ENCODE measurements at places on chromosomes 16 and 17.

DNA sequence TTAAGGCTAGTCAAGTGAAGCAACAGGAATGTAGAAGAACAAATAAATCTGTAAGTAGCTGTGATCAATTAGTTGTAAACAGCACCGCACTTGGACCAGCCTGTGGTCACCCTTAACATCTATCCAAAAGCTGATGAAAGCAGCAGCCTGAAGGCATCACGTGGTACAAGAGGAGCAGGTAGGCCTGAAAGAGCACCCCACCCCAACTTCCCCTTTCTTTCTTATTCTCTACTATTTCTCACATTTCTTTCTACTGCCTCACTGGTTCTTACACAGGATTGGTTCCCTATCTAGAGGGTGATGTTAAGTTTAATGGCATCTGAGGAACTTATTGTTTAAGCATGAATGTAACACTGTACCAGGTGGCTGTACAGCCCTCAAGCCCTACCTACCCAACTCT, 42.6 kb upstream of the CLEC18B start:
- no peak for DNase-seq

GRCh38 chr16:83004868-83005652, 378.3 kb downstream of the CDH13 start:
- no peak for DNase-seq

DNA sequence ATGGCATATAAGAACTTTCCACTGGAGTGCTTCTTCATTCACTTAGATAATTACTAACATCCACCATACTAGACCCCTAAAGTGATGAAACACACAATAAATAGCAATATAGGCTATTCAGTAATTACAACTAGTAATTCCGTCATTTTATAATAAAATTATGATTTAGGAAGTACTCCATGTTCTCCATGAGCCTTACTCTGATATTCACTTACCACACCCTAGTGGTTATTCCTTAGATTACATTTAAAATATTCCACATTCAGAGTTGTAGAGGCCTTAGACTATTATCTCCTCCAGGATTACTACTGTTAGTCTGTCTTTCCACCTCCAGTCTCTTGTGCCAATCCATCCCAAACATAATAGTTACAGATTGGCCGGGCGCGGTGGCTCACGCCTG, 62.4 kb downstream of the STH start:
- DNase-seq: no peak

DNA sequence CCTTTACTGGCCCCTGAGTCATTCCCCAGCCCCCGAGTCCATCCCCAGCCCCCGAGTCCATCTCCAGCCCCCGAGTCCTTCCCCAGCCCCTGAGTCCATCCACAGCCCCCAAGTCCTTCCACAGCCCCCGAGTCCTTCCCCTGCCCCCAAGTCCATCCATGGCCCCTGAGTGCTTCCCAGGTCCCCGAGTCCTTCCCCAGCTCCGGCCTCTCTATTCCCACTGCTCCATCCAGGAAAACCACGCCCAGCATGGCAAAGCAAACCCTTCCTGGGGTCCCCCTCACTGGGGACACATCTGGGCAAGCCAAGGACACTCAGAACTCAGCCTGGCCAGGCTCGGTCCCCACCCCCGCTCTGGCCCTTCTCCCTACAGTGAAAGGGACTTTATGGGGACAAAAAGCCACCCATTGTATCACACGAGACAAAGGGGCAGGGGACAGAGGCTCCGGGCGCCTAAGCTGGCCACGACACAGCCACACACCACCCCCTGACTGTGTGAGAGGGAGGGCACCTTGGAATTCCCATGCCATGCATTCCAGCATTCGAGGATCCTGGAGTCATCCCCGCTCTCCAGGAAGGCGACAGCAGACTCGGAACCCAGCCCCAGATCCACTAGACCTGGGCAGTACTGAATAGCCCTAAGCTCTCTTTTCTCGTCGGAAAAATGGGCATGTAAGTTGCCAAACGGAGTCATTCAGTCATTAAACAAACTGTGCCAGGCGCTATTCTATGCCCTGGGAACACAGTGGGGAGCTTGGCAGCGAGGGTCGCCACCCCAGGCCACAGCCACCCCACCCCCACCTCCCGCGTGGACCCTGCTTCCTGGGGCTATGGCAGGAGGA, 14.0 kb downstream of the PLLP start:
- no peak for DNase-seq

DNA sequence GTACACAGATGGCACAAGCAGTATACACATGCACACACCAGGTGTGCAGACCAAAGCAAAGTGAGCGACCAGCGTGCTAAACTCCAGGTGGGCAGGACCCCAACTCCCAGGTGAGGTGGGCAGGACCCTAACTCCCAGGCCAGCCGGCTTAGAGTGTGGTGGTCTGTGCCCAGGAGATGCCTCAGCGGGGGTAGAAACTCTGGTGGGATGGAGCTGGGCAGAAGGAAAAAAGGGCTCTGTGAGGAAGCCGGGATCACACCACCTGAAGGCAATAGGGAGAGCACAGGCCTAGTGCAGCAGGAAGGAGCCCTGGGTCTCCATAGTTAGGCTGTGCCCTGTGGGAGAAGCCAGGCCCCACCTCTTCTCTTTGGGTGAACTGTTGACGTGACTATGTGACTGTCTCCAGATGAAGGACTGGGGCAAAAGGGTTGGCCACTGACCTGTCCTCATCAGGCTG, 1.6 kb upstream of the FOXJ1 start:
- DNase-seq: no peak

DNA sequence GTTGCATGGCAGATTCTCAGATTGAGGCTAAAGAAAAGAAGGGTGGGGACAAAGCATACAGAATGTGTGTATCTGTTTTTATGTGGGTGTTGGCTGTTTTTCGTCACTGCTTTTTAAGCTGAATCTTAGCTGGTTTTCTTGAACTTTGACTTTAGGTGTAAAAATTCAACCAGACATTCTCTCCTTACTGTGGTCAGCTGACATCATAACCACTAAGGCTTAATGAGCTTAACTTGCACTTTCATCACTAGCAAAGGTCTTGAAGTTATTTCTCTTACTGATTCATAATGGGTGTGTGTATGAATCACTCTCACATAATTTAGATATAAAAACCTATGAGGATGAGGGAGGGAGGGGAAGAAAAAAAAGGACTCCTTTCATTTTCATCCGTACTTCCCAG, 4.0 kb upstream of the CDC6 start:
- DNase-seq: no peak

GRCh38 chr16:4606354-4606753, 8.3 kb downstream of the UBALD1 start:
- no peak for DNase-seq

- no peak for DNase-seq
Measured at GRCh38 chr16:46973996-46974324, 486 bp upstream of the DNAJA2 start.
